SIG-M5 (cell line): ENCODE measurements at places on chromosomes 3 and 15.

GRCh38 chr3:60182697-60183096 lies 1068.6 kb downstream of the FHIT start:
- no peak for DNase-seq

- no peak for DNase-seq
These were observed 6.2 kb downstream of the PPARG start for GRCh38 chr3:12294885-12295580.

DNA sequence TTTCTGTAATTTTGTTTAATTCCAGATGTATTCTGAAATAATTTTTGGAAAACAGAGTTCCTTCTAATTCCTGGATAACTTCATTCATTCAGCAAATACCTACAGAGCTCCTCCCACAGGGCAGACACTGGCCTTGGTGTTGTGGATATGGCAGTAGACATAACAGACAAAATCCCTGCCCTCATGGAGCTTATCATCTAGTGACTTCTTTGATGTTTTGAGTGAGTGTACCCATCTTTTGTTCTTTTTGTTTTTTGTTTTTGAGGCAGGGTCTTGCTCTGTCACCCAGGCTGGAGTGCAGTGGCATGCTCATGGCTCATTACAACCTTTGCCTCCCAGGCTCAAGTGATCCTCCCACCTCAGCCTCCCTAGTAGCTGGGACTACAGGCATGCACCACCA lies 21.1 kb downstream of the DET1 start:
- DNase-seq: no peak

DNA sequence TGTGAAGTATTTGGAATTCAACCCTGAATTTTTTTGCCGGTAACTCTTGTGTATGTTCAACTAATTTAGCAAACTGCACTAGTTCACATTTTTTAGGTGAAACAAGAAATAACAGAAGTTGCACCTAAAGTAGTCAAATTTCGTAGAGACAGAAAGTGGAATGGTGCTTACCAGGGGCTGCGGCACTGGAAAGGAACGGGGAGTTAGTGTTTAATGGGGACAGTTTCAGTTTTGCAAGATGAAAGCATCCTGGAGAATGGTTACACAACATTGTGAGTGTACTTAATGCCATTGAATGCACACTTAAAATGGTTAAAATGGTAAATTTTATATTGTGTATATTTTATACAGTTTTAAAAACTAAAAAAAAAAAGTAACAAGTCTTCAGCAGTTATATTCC lies 27.4 kb downstream of the PPARG start:
- DNase-seq: no peak

DNA sequence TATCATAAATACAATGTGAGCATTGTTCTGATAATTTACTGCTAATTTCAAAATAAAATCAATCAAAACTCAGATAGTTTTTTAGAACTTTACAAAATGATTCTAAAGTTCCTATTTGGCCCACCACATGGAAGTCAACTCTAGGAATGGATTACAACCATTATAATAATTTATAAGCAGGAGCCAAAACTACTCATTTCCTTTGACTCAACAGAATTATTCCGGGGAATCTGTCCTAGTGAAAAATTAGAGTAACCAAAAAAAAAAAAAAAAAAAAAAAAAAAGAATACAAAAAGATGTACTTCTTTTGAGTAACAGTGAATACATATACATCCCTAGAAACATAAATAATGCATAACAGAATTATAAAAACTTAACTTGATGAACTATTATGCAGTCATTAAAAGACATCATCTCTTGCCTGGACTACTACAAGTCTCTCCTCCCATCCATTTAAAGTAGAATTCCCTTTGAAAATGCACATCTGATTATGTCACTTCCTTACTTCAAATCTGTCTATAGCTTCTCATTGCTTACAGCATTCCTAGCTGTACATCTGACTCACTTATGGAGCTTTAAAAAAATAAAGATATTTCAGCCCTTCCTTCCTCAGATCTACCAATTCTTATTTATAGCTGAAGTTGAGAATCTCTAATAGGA lies 43.4 kb downstream of the HDGFL3 start:
- no peak for DNase-seq

- no peak for DNase-seq
These were observed 51.6 kb downstream of the LIPC start for GRCh38 chr15:58483376-58483775.

DNA sequence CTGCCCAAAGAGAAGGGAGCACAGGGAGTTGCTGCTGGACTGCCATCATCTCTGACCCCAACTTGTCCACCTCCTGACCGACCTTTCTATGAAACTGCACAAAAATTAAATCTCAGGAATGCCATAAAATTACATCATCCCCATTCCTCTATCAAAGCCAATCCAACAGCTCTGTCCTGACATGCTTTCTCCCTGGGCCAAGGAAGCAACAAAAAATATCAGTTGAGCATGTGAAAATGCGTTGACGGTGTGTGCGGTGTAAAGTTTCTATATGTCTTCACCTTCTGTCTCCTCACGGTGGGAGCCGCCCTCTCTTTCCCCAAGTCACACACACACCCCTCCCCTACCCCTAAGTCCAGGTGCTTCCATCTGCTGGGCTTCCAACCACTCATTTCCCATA lies 3.6 kb upstream of the ZNF774 start:
- no peak for DNase-seq

- DNase-seq: no peak
These were observed 24.5 kb upstream of the GMNC start for GRCh38 chr3:190886945-190887344.

GRCh38 chr3:183513046-183513706 lies 42.3 kb downstream of the KLHL6 start:
- no peak for DNase-seq
